ENCODE measurements at places on chromosomes 7 and 10.

DNA sequence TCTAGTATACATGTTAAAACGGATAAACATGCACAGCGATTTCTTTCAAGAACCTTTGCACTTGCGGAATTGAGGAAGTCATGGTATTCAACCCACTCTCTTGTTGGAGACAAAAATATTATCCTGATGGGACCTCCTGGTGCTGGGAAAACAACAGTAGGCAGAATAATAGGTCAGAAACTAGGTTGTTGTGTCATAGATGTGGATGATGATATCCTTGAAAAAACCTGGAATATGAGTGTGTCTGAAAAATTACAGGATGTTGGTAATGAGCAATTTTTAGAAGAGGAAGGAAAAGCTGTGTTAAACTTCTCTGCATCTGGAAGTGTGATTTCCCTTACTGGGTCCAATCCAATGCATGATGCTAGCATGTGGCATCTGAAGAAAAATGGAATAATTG lies 6.9 kb downstream of the THNSL1 start:
- DNase-seq, result no peak

DNA sequence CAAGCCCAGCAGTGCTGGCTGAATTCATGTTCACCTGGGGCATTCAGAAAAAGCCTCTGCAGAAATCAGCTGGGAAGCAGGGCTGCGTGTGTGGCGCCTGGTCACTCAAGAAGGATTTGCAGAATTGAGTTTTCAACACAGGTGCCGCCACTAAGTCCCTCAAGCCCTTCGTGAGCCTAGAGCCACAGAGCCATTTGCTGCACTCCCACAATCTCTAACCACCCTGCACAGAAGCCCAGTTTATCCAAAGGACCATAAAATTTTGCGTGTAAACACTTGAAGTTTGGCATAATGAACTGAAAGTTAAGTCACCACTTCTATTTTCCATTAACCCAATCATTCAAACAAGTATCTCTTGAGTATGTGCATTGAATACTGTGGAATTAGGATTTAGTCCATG lies 136.2 kb downstream of the DIP2C start:
- DNase-seq, result no peak

GRCh38 chr7:55127135-55127551 lies 108.3 kb downstream of the EGFR start:
- DNase-seq, result no peak

- peak; percentile 18 for DNase-seq
These were observed 12.2 kb upstream of the SVIL start for GRCh38 chr10:29646960-29647461.

- DNase-seq, result no peak
These were observed 13.3 kb upstream of the CELF2 start for GRCh38 chr10:11004144-11005077.

DNA sequence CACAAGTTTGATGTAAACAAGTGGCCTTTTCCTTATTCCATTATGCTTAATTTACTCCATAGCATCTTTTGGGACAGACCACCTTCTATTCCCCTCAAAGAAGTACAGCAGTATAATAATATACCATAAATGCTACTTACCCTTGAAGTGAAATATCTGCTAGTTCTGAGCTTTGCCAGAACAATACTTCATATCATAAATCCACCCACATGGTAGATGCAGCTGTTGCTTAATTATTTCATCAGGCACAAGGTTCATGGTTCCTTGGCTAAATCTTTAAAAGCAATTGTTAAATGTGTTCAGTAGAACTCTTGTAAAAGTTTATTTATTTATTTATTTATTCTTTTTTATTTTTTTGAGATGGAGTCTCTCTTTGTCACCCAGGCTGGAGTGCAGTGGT lies 32.9 kb downstream of the CSTF2T start:
- no peak for DNase-seq

DNA sequence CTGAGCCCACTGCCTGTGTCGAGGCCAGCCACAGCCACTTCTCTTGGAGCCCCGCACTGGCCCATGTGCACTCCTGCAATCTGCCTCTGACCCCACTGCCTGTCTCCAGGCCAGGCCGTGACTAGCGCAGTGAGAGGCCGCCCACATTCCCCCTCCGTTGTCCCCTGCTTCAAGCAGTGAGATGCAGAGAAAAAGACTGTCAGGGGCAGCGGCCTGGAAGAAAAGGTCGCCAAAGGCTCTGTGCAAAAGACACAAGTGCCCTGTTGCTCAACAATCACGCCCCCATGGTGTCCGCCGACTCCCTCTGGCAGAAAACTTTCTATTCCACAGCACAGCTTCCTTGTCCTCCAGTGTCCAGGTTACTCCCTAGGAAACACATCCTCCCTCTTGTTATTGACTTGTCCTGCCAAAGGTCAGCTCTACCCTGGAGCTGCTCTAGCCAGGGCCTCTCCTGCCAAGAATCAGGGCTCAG lies 9.9 kb downstream of the FAM131B start:
- DNase-seq, result no peak

GRCh38 chr7:51226063-51226755 lies 90.4 kb downstream of the COBL start:
- DNase-seq, result no peak

DNA sequence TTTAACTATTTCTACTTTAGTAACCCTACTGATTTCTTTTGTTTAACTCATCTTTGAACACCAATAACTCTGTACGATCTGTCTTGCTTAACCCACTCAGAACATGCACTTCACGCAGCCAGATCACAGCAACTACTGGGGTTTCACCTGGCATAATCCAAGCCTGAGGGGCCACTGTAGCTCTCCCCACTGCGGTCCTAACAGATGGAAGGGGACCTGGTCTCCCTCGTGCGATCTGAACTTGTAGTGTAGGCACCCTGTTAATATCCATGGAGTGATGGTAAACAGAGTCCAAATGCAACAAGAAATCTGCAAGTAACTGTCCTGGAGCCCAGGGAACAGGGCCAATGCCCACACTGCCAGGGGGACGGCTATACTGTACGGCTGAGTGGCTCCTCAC lies 45.5 kb downstream of the INSIG1 start:
- DNase-seq, result no peak

DNA sequence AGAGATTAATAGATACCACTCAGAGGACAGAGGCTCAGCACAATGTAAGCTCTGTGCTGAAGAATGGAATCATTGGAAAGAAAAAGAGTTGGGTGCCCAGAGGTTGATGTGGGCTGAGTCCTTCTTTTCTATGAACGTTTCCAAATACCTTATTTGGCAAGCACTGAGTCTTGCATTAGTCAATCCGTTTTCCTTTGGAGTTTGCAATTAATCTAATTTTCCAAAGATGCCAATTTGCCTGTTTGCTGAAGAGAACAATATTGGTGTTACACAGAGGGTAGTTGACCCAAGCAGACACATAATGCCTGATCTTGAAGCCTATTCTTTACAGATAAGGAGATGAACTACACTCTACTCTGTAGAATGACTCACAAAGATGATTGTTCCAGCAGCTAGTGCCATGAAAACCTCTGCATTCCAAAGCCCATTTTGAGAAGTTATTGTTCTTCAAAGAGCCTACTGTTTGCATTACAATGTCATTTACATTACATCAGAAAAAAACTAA lies 55.4 kb upstream of the MET start:
- no peak for DNase-seq

DNA sequence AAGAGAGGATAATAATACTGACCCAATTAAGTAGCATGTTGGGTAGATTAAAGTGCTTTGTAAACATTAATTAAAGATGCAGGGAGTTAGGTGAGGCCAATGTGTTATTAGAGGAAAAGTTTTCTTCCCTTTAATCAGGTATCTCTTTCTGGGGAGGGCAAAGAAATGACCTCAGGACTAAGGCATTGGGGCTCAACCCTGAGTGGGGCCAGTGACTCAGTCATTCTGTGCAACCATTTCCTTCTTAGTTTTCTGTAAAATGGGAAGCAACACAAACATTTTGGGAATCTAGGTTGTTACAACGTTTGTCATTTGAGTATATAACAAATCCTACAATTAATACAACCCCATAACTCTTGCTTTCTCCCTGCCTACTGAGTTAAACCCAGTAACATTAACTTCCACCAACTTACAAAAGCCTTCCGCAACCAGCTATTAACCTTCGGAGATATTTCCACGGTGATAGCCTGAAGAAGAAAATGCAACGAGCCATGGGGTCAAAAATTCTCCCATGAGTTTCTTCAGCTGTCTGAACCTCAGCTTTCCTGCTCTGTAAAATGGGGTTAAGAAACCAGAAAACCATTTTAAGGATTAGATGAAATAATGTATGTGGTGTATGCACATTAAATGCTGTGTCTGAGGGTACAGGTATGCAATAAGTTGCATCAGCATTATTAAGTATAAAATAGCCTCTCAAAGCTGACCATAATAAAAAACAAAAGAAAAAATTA lies 965 bp upstream of the PROSER2 start:
- no peak for DNase-seq

- DNase-seq, result no peak
These were observed 825 bp downstream of the TMEM176A start for GRCh38 chr7:150801242-150801945.

- peak; percentile 66 for DNase-seq
These were observed 114.8 kb upstream of the ADO start for GRCh38 chr10:62689712-62690111.

DNA sequence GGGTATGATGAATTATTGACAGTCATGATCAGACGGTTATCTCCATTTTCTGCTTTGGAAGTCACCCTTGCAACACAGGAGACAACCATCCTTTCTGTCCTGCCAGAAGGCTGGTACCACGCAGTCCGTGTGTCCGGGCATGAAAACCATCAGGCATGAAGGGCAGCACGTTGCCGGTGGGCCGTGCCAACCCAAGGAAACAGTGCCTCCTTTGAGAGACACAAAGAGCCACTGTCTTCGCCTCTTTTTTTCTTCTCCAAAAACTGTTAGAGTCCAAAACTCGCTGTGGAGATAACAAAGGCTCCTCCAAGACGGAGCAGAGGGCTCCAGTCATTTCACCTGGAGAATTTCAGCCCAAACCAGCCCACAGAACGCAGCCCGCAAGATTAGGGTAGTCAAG lies 60.4 kb upstream of the ARHGAP21 start:
- DNase-seq, result no peak

DNA sequence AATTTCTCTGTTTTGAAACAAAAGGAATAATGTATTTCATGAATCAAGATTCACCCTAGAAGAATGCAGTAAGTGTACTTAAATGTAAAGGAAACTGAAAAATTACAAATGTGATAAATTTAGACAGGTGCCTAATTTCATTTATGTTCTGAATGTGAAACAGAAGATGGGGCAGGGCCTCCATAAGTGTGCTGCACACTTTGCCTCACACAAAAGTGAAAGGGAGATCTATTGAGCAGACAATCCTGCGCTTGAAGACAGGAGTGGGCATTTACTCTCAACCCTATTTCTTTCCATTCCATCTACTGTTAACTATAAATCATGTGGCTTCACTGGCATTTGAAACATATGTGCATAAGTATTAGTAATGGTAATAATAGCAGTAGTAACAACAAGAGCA lies 36.2 kb downstream of the GNG11 start:
- no peak for DNase-seq

DNA sequence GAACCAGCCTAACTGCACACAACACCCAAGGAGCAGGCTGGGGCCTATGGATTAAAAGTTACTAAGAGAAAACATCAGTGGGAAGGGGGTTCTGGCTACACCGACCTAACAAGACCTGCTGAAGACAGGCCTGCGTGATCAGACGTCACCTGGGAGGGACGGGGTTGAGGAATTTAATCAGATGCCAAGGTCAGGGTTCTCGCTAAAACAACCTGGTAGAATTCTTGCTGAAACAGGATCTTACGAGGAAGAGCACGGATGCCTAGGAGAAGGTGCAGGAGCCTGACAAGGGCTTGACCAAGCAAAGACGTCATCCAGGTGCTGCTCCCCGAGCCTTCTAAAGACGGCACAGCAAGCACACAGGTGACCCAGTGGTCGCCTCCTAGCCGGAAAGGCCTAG lies 1.6 kb downstream of the IDI2 start:
- DNase-seq, result no peak

- no peak for DNase-seq
These were observed 65.6 kb upstream of the CCDC6 start for GRCh38 chr10:59971915-59972314.

DNA sequence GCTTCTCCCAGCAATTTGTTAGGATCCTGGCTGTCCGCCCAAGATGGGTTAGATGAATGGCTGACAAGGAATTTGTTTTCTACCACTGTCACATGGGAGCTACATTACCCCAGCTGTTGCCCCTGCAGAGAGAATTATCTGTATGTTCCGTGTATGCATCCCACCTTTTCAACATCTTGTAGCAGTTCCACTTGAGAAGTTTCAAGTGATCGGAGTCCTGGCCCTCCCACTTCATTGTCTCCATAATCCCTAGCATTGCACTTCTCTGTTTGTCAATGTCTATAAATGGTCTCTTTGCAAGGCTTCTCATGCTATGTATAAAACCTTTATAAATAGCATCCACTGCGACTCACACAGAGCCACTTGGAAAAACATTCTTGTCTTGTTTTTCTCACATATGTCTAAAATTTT lies 972.5 kb downstream of the CNTNAP2 start:
- DNase-seq, result no peak

GRCh38 chr7:142615508-142615907 lies 133.8 kb upstream of the PRSS1 start:
- no peak for DNase-seq

DNA sequence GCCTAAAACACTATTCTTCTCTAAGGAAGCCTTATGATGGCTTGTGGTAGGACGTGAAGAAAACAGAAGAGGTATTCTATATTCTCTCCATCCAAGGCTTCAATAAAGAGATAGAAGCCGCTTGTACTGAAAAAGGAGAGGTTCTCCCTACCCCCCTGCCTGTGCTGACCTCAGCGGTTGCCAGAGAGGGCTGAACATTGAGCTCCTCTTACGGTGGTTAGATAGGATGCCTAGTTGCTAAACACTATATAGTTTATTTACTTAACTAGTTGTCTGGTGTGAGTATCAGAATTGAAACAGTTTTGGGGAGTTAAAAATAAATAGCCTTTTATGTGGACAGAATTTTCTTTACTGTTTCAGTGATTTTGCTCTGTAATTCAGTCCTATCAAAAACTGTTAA lies 112.2 kb downstream of the TFPI2 start:
- DNase-seq, result no peak

DNA sequence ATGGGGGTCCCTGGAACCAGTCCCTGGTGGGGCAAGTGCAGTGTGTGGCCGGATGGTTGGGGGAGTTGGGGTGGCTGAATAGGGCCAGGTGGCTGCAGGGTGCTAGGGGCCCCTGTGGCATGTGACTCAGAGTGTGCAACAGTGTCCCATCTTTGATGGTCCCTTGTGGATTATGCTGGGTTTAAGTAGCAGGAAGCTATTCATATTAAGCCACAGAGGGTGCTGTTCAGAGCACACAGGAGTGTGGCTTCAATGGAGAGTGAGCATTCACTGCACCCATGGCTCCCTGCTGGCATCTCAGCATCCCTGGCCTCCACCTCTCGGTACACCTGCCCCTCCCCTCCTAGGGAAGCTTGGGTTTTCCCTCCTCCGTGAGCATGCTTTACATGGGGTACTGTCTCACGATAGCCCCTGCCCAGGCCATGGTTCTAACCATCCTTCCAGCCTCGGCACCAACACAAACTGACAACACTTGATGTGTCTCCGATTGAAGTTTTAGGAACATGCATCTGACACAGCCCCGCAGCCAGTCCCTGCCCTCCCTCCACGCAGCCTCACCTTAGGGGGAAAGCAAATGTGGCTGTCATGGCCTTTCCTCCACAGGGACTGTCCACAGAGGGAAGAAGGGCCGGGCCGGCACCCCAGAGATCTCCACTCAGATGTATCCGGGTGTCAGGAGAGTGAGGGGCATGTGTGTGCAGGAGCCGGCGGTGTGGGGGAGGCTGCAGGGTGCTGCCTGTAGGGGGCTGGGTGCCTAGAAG lies 30.4 kb upstream of the PPIF start:
- no peak for DNase-seq

All from CD4-positive, alpha-beta T cell treated with Interleukin-4 for 1 hour (primary cell).